ENCODE measurements at places on chromosomes 11 and 22. TPM values are rescaled to one million over a fixed set of nuclear protein-coding genes. Genes with fewer than 3 reads are reported as not detected.

The ADAMTS8 gene
- total RNA-seq, result 2.5 TPM

The RAG2 gene
- total RNA-seq, result not detected

The MRGPRX3 gene
- not detected for total RNA-seq

The APOA1 gene
- 0.63 TPM for total RNA-seq

The HEPN1 gene
- not detected for total RNA-seq

The OR5P2 gene
- not detected for total RNA-seq

The RIMBP3C gene
- 1.3 TPM for total RNA-seq
